NCI-H2081 (cell line): ENCODE measurements at places on chromosomes 12 and 14.

GRCh38 chr12:15893260-15893659, 11.1 kb downstream of the STRAP start:
- no peak for DNase-seq

DNA sequence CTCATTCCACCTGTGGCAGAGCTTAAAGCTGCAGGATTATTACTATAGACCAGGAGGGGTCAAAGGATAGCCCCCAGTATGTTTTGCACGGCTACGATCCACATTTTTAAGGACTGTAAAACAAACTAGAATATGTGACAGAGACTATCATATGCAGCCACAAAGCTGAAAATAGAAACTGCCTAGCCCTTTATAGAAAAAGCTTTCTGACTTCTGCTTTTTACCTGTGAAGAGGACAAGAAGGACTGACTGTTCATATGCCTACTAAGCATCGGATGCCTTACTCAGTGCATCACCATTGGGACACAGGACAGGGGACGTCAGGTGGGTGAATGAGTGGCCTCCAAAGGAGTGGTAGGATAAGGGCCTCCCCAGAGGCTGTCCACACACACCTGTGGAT, 29.8 kb downstream of the SPTB start:
- no peak for DNase-seq

- no peak for DNase-seq
These were observed 321.6 kb downstream of the ZFP36L1 start for GRCh38 chr14:68471029-68471963.

DNA sequence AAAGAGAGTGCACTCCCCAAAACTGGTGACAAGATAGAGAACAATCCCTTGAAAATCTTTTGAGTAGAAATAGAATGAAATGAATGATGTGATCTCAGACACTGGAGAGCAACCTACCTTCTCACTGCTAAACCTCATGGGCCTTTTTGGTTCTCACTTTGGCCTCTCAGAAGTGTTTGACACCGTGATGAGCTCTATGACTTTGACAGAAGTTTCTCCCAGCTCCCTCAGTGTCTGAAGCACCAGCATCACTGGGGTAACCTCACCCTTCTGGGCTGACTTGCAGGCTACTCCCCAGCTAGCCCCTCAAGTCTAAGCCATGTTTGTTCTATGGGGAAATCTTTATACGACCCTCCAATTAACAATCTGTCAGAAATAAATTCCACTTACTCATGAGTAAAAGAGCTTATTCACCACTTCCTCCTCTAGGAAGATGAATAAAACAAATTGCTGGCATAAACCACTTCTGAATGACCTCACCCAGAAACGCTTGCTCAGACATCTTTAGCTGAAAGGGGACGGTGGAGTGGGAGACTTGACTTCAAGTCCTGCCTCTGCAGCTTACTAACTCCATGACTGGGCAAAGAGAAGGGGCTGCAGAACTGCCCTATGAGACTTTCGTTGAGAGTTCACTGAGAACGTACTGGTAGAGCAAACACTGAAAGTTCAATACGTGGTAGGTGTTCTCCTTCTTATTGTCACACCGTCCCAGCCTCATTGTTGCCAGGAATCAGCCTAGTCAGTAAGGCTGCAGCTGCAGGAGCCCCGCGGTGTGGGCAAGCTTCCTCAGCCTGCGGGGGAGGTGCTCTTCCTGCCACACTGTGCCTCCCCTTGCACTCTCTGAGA, 46.5 kb downstream of the ST8SIA1 start:
- DNase-seq, result peak; percentile 19

DNA sequence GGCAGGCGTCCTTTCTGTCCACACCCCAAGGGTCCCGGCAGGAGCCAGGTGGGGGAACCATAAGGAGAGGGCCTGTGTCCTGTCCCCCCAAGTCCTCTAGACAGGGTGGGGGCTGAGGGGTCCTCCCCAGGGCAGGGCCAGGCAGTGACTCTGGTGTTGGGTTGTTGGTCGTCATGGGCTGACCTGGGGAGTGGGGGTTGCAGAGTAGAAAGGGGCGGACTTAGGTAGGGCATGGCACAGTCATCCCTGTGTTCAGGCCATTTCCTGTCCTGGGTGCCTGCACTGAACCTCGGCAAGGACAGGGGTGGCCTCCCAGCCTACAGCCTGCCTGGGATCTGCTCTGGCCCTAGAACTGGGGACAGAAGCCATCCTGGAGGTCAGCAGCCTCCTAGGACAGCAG, 356.2 kb downstream of the TMEM121 start:
- no peak for DNase-seq

GRCh38 chr14:73720636-73721035, 6.5 kb upstream of the PNMA1 start:
- DNase-seq, result no peak

DNA sequence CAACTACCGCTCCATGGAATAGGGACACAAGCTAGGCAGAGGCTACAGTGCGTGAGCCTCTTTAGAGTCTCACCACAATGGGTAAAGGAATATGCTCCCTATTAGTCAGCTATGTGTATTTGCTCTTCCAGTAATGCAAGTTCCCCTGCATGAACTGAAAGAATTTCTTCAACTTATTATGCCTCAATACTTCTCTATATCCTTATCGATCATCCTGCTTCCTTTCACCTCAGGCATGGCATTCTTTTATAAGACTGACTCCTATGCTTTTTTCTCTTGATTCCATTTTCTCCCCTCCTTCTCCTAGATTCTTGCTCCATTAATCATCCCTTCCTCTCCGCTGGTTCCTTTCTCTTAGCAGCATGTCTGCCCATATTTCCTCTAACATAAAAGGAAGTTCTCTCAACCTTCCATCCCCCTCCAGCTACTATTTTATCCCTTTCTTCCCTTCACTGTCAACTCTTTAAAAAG, 94.5 kb upstream of the CPM start:
- DNase-seq, result no peak

DNA sequence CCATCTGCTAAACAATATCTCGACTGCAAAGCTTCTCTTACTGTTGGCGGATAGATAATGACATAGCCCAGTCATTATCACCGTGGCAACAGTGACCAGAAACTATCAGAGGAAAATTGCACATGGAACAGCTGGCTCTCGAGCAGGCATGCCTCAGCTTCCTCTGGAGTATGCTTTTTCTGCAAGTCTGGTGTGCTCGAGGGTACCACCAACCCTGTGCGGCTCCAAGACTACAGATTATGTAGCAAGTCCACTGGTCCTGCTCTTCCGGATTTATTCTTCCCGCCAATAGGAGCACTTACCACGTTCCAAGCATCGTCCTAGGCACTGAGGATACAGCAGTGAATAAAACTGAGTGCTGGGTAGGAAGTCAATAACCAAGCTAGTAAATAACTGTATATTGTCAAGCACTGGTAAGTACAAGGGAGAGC, 1.4 kb upstream of the GLRX5 start:
- DNase-seq, result peak; percentile 63

- DNase-seq, result no peak
These were observed 60.8 kb upstream of the NEDD1 start for GRCh38 chr12:96846293-96846692.

DNA sequence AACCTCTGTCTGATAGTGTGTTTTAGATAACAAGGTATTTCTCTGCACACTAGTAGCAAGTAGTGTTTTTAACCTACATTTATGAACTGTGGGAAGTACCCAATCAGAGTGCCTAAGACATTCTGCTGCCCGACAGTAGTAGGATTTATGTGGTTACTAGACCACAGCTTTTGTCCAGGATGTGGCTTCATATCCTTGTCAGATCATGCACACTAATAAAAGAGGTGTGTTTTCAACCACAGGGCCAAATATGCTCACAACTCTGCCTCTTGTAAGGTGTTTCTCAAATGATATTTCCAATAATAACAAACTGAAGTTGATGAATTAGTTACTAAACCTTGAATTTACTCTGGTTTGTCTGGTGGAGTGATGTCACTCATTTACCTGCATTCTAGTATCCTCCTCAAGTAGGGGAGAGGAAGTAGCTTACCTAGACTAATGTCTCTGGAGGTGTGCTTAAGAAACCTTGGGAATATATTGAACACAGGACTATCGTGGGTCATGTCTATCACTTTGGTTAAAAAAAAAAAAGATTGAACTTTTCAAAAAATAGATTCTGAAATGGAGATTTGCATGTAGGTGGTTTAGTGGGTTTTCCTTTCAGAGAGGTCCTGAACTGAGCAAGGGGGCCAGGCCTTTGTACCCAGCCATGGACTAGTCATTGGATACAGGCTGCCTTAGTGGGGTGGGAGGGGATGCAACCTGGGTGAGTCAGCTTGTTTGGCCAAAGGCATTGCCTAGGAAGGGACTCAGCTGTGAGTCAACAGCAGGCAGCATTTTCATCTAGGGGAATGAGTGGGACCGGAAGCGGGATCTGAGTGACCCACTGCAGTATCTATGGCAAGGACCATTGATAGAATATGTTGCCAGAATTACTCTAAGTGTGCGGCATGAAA, 14.1 kb downstream of the FBXW8 start:
- DNase-seq, result no peak

- DNase-seq, result no peak
These were observed 129.0 kb downstream of the WIF1 start for GRCh38 chr12:64992116-64992515.

DNA sequence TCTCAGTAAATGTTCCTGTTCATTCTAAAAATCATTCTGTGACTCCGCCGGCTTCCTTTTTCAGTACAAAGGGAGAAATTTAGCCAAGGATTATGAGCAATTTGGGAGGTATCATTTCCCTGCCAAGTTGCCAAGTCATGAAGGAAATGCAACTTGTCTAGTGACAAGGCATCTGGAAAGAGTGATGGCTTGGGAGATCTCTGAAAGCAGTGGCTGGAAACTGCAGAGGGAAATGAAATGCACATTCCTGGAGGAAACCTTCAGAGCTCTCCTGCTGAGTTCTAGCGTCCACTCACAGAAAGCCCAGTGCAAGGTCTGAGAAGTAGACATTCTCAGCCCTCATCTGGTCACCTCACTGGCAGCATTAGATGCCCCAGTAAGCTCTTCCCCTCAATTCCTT, 91.7 kb downstream of the GALC start:
- no peak for DNase-seq

- DNase-seq, result peak; percentile 17
These were observed 133.7 kb downstream of the AEBP2 start for GRCh38 chr12:19572920-19573558.

GRCh38 chr12:76898442-76898841, 19.6 kb upstream of the CSRP2 start:
- no peak for DNase-seq

GRCh38 chr12:25249931-25250738, 594 bp downstream of the KRAS start:
- DNase-seq, result peak; percentile 12

GRCh38 chr14:65738339-65738738, 325.8 kb downstream of the FUT8 start:
- no peak for DNase-seq

DNA sequence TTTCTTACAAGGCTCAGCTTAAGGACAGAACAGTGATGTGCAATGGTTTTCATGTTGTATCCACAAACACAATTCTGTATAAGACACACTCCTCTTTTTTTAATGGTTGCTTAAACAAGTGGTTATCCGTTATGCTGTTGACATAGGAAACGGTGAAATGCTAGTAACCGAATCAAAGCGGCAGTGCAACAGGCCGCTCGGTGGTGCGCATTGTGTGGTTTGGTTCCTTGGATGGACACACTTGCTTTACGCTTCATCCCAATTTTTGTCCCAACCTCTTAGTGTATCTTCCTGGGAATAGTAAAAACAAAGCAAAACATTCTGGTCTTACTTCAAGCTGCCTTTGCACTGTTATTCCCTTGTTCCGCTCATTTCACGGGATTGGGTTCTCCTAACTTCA, 650 bp upstream of the PTGER2 start:
- no peak for DNase-seq

GRCh38 chr12:82357340-82357739, 847 bp downstream of the CCDC59 start:
- no peak for DNase-seq

DNA sequence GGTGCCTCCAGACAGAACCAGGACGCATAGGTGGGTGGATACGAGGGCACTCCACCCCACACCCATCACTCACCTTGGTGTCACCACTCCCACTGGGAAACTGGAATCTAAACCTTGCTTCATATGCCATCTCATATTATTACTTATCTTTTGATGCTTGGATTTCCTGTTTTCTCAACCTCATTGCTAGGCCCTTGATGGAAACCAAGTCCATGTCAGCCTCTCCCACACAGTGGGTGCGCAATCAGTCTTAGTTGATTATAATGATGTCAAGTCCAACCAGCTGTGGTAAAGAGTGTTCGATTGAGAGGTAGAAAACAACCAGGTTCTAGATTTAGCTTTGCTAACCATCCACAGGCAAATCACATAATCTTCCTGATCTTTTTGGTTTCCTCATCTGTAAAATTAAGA, 584 bp upstream of the DDHD1 start:
- no peak for DNase-seq

DNA sequence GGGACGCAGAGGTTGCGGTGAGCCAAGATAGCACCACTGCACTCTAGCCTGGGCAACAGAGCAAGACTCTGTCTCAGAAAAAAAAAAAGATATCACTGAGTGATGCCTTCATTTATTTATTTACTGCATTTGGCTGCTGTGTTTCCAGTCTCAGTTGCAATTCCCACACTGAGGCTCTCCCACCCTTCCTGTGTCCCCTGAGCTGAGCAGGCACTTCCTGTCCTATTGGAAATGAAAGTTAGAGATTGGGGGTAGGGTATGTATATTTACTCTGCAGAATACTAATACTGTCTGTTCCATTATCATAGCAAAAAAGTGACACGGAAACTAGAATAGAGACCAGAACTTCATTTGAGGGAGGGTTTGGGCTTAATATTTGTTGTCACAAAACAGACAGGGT, 1.6 kb upstream of the RBMS2 start:
- DNase-seq, result no peak

DNA sequence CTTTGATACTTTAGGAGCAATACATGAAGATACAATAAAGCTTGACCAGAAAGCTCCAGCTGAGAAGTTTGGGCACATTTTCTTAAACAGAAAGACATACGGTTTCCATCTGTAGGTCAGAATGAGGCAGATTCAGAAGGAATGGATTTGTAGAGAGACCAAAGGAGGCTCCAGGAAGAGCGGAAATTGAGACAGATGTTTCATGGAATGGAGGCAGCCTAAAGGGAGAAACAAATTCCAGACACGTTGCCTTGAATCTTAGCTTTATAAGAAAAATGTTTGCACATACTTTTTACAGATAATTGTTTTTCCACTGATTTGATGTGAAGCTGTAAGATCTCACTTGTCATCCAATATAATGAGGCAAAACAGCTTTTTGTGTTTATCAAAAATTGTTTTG, 24.8 kb downstream of the EPYC start:
- no peak for DNase-seq

GRCh38 chr12:106425061-106425702, 67.6 kb downstream of the POLR3B start:
- no peak for DNase-seq

DNA sequence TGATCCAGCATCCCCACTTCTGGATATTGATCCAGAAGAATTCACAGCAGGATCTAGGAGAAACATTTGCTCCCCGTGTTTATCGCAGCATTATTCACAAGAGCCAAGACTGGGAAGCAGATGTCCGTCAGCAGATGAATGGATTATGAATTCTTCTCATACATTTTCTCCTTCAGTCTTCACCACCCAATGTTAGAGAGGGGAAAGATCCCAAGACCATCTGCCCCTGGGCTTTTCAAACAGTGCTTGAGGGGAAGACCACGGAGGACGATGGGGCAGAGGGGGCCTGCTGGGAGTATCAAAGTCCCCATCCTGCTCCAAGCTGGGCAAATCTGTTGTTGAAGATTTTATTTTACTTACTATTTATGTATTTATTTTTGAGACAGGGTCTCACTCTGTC, 41.1 kb downstream of the SERPINA3 start:
- DNase-seq, result no peak
